ENCODE measurements at places on chromosomes 5 and 9. TPM values are rescaled to one million over a fixed set of nuclear protein-coding genes. Genes with fewer than 3 reads are reported as not detected.

Gene TTC16
- 0.14 TPM for total RNA-seq

DNA sequence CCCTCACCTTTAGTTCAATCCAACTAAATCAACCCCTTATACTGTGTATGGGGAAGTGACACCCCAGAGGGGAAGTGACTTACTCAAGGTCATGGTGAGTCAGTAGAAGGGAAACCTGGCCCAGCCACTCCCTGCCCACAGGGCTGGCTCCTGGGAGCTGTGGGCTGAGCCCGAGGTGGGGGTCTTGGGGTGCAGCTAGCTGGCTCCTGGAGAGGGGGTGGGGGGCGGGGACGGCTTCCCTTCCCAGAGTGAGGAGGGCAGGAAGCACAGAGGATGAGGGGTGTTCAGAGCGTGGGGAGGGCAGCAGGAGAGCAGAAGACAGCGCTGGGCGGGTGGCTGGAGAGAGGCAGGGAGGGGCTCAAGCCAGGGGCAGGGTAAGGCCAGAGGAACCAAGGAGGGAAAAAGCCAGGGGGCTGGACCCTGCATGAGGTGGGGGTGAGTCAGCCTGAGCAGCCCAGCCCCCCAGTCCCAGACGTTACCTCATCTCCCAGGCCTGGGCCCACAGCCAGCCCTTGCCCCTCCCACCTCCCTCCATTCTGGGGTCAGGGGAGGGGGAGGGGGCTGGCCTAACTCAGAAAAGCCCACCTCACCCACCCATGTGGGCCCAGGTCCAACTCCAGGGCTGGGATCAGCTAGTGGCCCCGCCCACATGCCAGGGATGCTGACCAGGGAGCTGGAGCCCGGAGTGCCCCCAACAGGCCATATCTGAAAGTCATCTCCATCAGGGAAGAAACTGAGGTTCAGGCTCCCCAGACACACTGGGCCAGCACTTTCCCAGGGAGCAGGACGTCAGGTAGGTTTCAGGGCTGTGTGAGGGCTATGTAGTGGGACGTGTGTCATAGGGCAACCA lies 2.8 kb downstream of the PDLIM7 start:
- H3K27ac ChIP-seq = peak overlapping the region; percentile 100
- peak overlapping the region; percentile 90 for H3K4me3 ChIP-seq
- H3K36me3 ChIP-seq = peaks cover 43% of the 10 kb centered on the region
- peak; percentile 83 for DNase-seq
- H3K4me1 ChIP-seq = peaks cover 77% of the 10 kb centered on the region

DNA sequence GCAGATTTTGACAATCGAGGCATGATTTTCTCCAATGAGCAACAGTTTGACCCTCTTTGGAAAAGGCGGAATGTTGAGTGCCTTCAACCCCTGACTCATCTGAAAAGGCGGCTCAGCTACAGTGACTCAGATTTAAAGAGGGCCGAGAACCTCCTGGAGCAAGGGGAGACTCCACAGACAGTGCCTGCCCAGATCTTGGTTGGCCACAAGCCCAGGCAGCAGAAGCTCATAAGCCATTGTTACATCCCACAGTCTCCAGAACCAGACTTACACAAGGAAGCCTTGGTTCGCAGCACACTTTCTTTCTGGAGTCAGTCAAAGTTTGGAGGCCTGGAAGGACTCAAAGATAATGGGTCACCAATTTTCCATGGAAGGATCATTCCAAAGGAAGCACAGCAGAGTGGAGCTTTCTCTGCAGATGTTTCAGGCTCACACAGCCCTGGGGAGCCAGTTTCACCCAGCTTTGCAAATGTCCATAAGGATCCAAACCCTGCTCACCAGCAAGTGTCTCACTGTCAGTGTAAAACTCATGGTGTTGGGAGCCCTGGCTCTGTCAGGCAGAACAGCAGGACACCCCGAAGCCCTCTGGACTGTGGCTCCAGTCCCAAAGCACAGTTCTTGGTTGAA lies 13.6 kb downstream of the PTPDC1 start:
- no peaks in the 10 kb centered on the region for H3K27me3 ChIP-seq
- no peak for DNase-seq
- H3K4me1 ChIP-seq = no peaks in the 10 kb centered on the region
- H3K4me3 ChIP-seq = no peak overlapping the region
- no peak overlapping the region for H3K27ac ChIP-seq

Gene PCDHB8
- 1.7 TPM for total RNA-seq

Gene CARTPT
- total RNA-seq = not detected

DNA sequence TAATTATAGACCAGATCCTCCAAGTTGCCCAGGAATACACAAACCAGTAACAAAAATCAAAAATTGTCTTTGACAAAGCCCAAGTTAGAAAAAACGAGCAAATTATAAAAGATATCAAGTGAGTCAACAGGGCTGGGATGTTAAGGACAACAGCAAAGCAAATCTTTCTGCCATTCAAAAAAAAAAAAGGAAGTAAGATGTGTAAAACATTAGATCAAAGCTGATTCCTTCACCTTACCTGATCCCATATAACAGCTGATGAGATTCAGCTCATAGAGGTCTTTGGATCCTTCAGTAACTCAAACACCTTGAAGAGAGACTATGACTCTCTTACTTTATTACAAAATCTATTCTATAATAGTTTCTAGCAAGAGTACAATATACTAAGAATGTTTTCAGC lies 100.9 kb downstream of the STRBP start:
- H3K4me3 ChIP-seq = no peak overlapping the region
- DNase-seq = no peak
- H3K4me1 ChIP-seq = no peaks in the 10 kb centered on the region
- no peaks in the 10 kb centered on the region for H3K36me3 ChIP-seq
- no peaks in the 10 kb centered on the region for H3K27me3 ChIP-seq
- no peak overlapping the region for H3K27ac ChIP-seq

GRCh38 chr9:75979362-75979761 lies 88.9 kb downstream of the PCSK5 start:
- H3K27ac ChIP-seq = no peak overlapping the region
- H3K36me3 ChIP-seq = no peaks in the 10 kb centered on the region
- H3K4me3 ChIP-seq = no peak overlapping the region
- H3K27me3 ChIP-seq = no peaks in the 10 kb centered on the region
- peaks cover 13% of the 10 kb centered on the region for H3K4me1 ChIP-seq

GRCh38 chr9:113409481-113409880 lies 994 bp downstream of the POLE3 start:
- peaks cover 8% of the 10 kb centered on the region for H3K36me3 ChIP-seq
- no peak for DNase-seq
- peak overlapping the region; percentile 93 for H3K27ac ChIP-seq
- H3K27me3 ChIP-seq = no peaks in the 10 kb centered on the region

All from thoracic aorta (tissue), 2 donors.